ENCODE measurements at places on chromosomes 11 and 22.

- no peak for DNase-seq
Observed at GRCh38 chr11:2518111-2518982, 73.5 kb downstream of the KCNQ1 start.

GRCh38 chr11:86591631-86592030 lies 80.8 kb downstream of the ME3 start:
- no peak for DNase-seq

GRCh38 chr22:41845380-41846267 lies 12.7 kb downstream of the SREBF2 start:
- no peak for DNase-seq

DNA sequence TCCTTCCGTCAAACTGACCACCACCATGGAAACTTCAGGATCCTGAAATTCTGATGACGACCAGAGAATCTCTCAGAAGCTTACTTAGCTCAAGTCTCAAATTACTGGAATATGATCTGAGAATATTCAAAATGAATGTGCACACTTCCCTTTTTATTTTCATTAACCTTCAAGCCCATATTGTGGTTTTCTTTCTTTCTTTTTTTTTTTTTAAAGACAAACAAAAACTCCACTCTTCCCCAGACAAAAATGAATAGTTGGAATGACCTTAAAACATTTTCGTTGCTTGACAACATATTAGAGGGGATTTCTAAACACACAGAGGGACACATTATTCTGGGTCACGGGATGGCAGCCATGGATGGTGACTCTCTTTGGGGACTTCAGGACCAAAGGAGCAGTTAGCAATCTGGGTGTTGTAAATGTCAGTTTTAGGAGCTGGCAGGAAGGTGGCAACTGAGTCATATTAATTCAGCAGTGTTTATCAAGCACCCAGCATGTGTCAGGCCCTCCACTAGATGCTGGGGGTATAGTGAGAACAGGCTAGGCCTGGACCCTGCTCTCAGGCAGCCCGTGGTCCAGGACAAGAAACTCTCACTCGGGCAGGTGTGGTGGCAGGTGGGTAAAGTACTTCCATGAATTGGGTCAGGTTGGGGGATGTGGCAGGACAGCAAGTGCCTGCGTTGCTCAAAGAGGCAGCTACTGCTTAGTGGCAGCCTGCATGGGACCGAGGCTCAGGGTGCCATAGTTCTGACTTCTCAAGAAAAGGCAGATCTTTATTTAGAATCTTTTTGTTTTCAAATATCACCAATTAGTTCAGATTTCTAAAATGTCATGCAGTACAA lies 126.1 kb downstream of the HIPK3 start:
- DNase-seq, result no peak

- no peak for DNase-seq
Observed at GRCh38 chr11:121870206-121871045, 245.6 kb downstream of the BLID start.

DNA sequence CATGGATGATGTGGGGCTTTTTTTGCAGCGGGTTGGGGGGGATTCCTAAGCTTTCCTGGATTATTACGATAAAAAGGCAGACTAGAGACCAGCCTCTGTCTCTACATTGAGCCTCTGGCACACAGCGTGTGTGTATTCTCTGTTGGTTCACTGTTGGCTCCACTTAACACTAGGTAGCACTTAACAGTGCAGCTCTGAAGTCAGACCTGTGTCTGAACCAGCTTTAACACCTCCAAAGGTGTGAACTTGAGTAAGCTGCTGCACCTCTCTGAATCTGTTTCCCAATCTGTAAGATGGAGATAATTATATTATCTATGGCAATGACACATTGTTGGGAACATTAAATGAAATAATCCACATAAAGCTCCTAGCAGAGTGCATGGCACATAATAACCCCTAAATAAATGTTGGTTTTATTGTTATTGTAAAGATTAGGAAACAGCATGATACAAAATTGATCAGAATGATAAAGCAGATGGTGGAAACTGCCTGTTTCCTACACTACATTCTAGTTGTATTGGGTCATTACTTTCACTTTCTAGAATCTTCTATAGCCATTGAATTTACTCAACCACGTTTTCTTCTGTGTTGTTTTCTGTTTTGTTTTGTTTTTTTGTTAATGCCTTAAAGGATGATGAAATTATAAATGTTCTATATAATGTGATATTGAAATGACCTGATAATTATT lies 108.4 kb downstream of the ARL14EP start:
- DNase-seq, result no peak

GRCh38 chr11:70755410-70756158 lies 357.3 kb downstream of the CTTN start:
- peak; percentile 38 for DNase-seq

GRCh38 chr22:32661296-32661695 lies 140.2 kb upstream of the TIMP3 start:
- no peak for DNase-seq

- DNase-seq, result no peak
Observed at GRCh38 chr11:60699284-60699691, at the start of gene MS4A8. MS4A8 (plus strand) TSS chr11:60699612; CDS start chr11:60700861, 1,249 bp downstream.

- no peak for DNase-seq
Observed at GRCh38 chr11:130561441-130561881, 113.0 kb downstream of the ADAMTS15 start.

- no peak for DNase-seq
Observed at GRCh38 chr22:42955848-42956247, 59.1 kb downstream of the PACSIN2 start.

All from iPS DF 19.7 (cell line).